ENCODE measurements at places on chromosomes 2 and 18.

DNA sequence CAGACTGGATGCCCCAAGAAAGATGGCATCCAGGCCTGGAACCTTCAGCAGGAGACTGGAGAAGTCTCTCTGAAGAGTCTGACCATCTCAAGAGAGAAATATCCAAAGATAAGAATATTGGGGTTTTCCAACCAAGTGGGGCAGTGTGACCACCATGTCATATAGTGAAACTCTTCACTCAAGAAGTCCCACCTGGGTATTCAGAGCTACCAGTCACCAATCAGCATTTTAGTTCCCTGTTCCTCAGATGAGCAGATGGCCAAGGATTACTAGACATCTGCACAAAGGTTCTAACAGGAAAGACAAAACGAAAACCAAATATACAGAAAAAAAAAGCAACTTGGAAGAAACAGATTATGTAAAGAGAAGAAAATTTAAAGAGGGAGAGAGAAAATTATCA is 38.5 kb upstream of the CXCR4 start:
- H3K27ac ChIP-seq: no peak overlapping the region
- H3K4me1 ChIP-seq: peaks cover 13% of the 10 kb centered on the region
- no peaks in the 10 kb centered on the region for H3K27me3 ChIP-seq
- DNase-seq: no peak
- no peaks in the 10 kb centered on the region for H3K36me3 ChIP-seq

DNA sequence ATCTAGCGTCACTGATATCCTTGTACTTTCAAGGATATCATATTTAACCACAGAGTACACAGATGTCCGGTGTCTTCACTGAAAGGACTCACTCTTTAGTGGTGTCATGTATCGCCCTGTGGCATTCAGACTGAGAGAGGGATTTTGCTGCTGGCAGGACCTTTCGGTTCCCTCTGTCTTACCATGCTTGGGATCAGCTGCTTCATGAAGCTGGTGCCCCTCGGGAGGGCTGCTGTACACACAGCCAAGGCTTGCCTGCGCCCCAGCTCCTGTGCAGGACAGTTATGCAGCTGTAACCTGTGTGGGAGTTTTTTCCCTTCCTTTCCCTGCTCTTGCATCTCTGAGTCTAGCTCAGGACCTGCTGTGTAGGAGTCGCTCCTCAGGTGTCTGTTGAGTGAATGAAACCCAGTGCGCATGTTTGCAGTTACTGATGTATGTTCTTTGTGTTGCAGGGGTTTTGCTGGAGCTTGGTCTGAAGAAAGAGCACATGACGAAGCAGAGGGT is 64.4 kb downstream of the GREB1 start:
- DNase-seq: no peak
- no peak overlapping the region for H3K4me3 ChIP-seq
- no peaks in the 10 kb centered on the region for H3K36me3 ChIP-seq
- no peaks in the 10 kb centered on the region for H3K27me3 ChIP-seq
- H3K4me1 ChIP-seq: no peaks in the 10 kb centered on the region

GRCh38 chr2:138274421-138275291 is 226.9 kb upstream of the SPOPL start:
- no peak overlapping the region for H3K27ac ChIP-seq
- H3K4me3 ChIP-seq: no peak overlapping the region
- no peaks in the 10 kb centered on the region for H3K27me3 ChIP-seq
- H3K36me3 ChIP-seq: no peaks in the 10 kb centered on the region
- H3K4me1 ChIP-seq: no peaks in the 10 kb centered on the region

GRCh38 chr2:30765191-30765590 is 42.1 kb downstream of the CAPN13 start:
- H3K27ac ChIP-seq: no peak overlapping the region
- no peak overlapping the region for H3K4me3 ChIP-seq
- no peak for DNase-seq
- no peaks in the 10 kb centered on the region for H3K36me3 ChIP-seq
- no peaks in the 10 kb centered on the region for H3K4me1 ChIP-seq

GRCh38 chr2:105057005-105057404 is 19.1 kb downstream of the MRPS9 start:
- peaks cover 30% of the 10 kb centered on the region for H3K36me3 ChIP-seq
- H3K4me1 ChIP-seq: peaks cover 20% of the 10 kb centered on the region
- no peak overlapping the region for H3K27ac ChIP-seq
- H3K27me3 ChIP-seq: no peaks in the 10 kb centered on the region
- no peak for DNase-seq

GRCh38 chr2:41720331-41721251 is 327.2 kb upstream of the PKDCC start:
- no peak overlapping the region for H3K4me3 ChIP-seq
- no peak for DNase-seq
- H3K36me3 ChIP-seq: no peaks in the 10 kb centered on the region

DNA sequence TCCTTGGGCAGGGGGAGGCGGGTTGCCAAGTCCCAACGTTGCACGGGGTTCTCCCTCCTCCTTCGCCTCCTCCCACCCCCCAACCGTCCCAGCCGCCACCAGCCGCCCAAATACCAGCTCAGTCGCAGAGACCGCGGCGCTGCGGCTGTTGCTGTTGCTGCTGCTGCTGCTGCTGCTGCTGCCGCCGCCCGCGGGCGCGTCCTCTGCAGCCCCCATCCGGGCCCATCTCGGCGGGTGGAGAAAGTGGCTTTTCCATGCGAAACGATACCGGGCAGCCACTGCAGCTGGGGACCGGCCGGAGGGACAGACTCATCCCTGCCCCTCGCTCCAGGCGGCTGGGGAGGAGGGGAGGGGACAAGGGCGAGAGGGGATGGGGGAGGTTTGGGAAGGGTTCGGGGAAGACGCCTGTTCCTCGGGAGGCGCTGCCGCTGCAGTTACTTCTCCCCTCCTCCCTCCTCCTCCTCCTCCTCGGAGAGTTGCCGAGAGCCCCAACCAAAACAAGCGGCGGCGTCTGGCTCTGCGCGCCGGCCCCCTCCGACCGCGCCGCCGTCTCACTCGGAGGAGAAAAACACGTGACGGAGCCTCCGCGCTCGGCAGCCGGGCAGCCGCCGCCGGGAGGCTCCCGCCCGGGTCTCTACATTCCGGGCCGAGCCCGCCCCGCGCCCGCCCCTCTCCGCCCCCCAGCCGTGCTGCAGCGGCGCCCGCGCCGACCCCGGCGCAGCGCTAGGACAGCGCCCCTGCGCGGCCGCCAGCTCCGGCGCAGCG is at the start of gene IRS1:
Gene IRS1, minus strand, starts transcription at position 610 of the 765 bp plus-strand sequence. CDS start 1,082 bp downstream, outside the sequence.
- peaks cover 12% of the 10 kb centered on the region for H3K36me3 ChIP-seq
- peak within 1 kb of the TSS; percentile 80 for H3K27ac ChIP-seq
- peaks cover under 1% of the 10 kb centered on the region for H3K27me3 ChIP-seq

DNA sequence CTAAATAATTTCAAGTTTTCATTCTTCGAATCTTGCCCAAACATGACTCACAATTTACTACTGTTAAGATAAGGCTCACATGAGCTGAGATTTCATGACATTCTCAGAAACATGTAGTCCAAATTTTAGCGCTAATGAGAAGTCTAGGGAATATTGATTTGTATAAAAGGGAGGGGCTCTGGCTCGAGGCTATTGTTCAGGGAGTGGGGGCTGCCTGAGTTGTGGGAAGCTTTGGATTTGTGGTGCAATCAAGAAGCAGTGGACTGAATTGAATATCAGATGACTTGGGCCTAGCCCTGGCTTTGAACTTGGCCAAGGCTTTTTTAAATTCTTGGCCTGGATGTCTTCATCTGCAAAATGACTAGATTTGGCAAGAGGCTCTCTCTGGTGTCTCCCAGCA is 674.9 kb upstream of the FANCL start:
- H3K4me1 ChIP-seq: no peaks in the 10 kb centered on the region
- no peak overlapping the region for H3K27ac ChIP-seq
- no peak for DNase-seq
- H3K4me3 ChIP-seq: no peak overlapping the region
- H3K27me3 ChIP-seq: no peaks in the 10 kb centered on the region

DNA sequence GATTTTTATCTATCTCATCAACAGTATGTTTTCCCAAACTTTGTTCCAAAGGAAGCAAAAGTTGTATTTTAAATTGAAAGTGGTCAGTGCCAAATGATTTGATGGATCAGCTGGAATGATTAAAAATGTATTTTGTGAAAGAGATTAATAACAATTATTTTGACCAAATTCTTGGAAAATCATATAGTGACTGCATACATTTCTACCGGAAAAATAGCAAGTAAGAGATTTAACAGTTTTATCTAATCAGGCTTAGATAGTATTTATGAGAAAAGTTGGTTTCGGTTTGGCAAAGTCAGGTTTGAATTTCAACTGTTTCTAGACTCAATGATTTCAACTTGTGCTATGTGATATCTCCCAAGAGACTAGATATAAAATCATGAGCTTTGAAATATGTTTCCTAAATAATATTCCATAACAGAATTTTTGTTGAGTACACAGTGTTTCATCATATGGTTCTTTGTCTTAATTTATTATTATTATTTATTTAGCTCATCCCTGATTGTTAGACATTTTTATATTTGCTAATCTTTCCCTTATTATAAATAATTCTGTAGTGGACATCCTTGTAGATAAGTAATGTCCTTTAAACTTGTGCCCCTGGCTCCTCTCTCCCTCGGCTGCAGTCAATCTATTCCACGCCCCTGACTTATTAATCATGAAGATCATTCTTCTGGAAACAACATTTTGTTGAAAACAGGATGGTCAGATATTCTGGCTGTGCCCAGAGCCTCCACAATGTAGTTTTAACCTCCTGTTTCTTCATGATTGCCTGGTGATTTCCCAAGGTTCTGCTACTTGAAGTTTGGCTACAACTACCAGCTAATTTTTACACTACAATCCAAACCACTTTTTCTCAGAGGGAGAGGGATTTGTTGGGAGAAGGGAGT is 520.7 kb upstream of the TCF4 start:
- H3K27me3 ChIP-seq: peaks cover 2% of the 10 kb centered on the region
- H3K4me1 ChIP-seq: peaks cover 3% of the 10 kb centered on the region
- no peak overlapping the region for H3K4me3 ChIP-seq
- H3K27ac ChIP-seq: no peak overlapping the region
- no peaks in the 10 kb centered on the region for H3K36me3 ChIP-seq
- no peak for DNase-seq

GRCh38 chr2:32680942-32681341 is 53.1 kb downstream of the TTC27 start:
- no peaks in the 10 kb centered on the region for H3K27me3 ChIP-seq
- no peak for DNase-seq
- no peak overlapping the region for H3K27ac ChIP-seq
- H3K4me3 ChIP-seq: no peak overlapping the region
- H3K36me3 ChIP-seq: peaks cover 30% of the 10 kb centered on the region
- H3K4me1 ChIP-seq: no peaks in the 10 kb centered on the region

- no peaks in the 10 kb centered on the region for H3K27me3 ChIP-seq
- H3K4me1 ChIP-seq: peaks cover 8% of the 10 kb centered on the region
- no peaks in the 10 kb centered on the region for H3K36me3 ChIP-seq
- DNase-seq: no peak
- H3K4me3 ChIP-seq: no peak overlapping the region
- no peak overlapping the region for H3K27ac ChIP-seq
These were observed 61.7 kb downstream of the ASB1 start for GRCh38 chr2:238488347-238488826.

- no peak overlapping the region for H3K4me3 ChIP-seq
- H3K36me3 ChIP-seq: no peaks in the 10 kb centered on the region
- no peaks in the 10 kb centered on the region for H3K27me3 ChIP-seq
- no peaks in the 10 kb centered on the region for H3K4me1 ChIP-seq
- no peak overlapping the region for H3K27ac ChIP-seq
These were observed 350.8 kb upstream of the NT5C1B start for GRCh38 chr2:18940184-18940583.

DNA sequence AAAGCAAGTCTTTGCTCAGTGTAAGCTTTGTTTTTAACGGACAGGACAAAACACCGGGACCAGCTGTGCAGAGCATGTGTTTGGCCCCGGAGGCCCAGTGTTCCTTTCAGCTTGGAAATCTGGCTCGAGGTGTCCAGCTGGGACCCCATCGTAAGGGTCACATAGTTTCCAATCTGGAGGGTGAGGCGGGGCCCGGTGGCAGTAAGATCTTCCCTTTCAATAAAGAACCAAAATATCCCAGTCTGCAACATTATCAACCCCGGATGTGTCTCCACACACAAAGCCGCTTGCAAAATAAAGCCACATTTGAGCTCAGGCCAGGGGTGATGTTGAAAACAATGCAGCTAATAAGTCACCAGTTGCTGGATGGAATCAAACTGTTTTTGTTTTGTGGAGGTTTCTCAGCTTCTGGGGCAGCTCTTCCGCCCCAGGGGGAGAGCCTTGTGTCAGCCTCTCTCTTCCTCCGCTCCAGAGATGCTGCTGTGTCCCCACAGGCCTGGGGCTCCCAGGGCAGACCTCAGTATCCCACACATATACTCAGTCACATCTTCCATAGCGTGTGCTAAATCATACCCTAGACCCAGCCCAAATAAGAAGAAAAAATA is 138.6 kb upstream of the GLI2 start:
- H3K4me1 ChIP-seq: no peaks in the 10 kb centered on the region
- H3K4me3 ChIP-seq: no peak overlapping the region
- H3K36me3 ChIP-seq: no peaks in the 10 kb centered on the region
- no peaks in the 10 kb centered on the region for H3K27me3 ChIP-seq
- no peak for DNase-seq
- H3K27ac ChIP-seq: no peak overlapping the region

GRCh38 chr2:25642298-25642697 is 31.1 kb downstream of the DTNB start:
- no peak overlapping the region for H3K4me3 ChIP-seq
- DNase-seq: no peak
- no peaks in the 10 kb centered on the region for H3K27me3 ChIP-seq

DNA sequence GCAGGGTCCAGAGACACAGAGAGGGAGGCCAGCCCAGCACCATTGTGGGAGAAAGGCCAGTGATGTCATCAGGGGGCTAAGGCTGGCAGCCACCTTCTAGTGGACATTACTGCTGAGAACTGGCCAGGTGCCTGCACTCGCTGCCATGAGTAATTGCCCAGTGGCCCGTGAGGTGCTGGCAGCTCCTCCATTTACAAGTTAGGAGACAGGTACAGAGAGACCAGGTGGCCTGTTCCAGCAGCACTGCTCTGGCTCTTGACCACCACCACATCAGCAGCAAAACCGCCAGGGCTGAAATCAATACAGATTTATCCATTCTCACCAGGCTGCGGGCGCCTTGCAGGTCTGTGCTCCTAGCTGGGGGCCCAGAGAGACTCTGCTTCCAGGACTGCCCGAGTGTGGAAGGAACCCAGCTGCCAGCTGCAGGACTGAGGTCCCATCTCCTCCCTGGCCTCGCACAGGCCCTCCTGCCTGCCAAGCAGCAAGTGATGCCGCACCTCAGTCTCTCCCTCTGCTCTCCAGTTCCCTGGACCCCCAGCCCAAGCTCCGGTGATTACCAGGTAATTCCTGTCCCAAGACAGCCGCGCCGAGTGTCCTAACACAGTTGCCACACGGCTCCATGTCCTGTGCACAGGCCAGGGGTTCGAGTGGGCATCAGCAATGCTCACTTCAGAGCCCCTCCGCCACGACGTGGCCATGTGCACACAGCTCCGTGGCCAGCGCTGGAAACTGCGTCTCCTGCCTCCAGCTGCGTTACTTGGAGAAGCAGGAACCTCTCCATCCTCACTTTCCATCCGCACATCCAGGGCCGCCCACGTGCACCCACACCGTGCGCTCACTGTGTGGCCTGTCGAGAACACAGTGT is 101.0 kb upstream of the CTDP1 start:
- no peaks in the 10 kb centered on the region for H3K27me3 ChIP-seq
- H3K4me3 ChIP-seq: no peak overlapping the region
- no peak overlapping the region for H3K27ac ChIP-seq
- H3K36me3 ChIP-seq: no peaks in the 10 kb centered on the region
- DNase-seq: no peak

Measured in activated CD8-positive, alpha-beta T cell treated with anti-CD3 and anti-CD28 coated beads for 36 hours (primary cell).